GM04504 (cell line): ENCODE measurements at places on chromosomes 3 and 15.

DNA sequence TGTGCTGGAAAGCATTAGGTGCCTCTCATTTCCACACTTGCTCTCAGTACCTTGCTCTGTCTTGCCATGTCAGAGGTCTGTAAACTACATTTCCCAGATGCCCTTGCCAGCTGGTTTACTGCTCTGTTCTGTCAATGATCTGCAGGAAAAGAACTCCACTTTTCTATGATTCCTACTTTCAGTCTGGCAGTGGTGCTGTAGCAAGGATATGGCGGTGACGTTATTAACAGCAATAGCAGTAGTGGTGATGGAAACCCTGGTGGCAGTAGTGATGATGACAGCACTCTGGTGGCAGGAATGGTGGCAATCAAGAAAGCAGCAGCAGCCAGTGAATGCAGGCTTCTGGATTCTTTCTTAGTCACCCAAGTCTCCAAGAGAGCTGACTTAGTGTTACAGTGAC lies 665.2 kb downstream of the DIPK2A start:
- DNase-seq, result no peak

DNA sequence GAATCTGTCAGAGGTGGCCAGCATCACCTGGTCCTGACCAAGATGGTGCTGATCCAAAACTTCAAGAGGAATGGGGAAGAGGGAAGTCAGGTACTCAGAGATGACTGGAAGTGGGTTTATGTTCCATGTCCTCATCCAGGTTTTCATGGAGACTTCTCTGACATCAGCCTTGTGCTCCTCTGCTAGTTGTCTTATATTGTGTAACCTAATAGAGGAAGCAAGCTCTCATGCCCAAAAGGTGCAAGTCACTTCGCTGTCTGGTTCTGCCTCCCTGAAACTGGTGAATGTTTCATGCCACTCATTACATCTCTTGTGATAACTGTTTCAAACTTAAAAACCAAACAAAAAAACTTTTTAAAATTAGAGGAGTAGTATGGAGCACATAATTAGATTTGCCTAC lies 127.2 kb upstream of the MANF start:
- DNase-seq, result no peak

- no peak for DNase-seq
Measured at GRCh38 chr3:190036631-190037030, 84.1 kb downstream of the P3H2 start.

DNA sequence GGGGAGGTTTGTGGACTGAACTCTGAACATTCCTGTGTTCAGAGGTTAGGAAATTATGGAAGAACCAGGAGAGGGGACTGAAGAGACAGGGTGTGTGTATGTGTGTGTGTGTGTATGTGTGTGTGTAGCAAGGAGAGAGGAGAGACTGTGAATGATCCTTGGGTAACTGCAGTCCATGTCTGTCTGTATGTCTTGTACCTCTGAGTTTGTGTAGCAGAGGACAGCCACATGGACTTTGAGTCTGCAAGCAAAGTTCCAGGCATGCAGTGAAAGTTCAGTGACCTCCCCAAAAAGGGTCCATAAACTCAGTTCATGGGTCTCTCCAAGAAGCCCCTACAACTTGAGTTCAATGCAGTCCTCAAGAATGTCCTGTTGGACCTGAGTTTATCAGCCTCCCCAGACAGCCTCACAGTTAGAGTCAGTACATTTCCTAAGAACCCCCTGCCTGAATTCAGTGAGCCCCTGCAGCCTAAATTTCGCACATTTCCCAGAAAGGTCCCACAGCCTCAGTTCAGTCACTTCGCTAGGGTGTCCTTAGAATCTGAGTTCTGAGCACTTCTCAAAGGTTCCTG lies 28.3 kb upstream of the HERC1 start:
- DNase-seq, result no peak

DNA sequence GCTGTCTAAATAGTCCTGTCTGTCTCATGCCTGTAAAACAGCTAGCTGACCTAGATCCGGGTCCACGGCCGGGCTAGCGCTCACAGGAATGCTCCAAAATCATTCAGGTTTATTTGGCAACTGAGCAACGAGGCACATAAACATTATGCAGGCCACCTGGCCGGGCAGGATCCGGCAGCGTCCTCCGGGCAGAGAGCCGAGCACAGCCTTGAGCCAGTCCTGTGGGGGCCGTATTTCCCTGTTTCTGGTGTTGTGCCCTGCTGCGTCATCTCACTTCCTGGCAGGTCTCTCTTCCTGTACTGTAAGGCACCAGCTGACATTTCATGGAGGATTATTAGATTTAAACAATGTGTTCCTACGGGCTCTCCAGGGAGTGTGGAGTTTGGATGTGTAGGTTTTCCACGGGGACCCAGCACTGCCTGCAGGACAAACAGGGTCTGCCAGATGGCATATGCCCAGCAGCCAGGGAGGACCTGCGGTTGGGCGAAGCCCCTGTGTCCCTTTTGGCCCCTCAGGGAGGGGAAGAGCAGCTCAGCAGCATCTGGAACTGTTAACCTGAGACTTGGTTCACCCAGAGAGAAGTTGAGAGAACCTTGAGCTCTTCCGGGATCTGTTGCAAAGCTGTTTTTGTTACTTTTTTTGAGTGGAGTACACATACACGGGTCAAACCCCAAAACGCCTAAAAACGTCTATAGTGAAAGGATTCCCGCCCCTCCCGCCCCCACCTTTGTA lies 16.6 kb upstream of the LRRK1 start:
- DNase-seq, result peak; percentile 82
